NCI-H1092 (cell line): ENCODE measurements at places on chromosomes 6 and 20.

DNA sequence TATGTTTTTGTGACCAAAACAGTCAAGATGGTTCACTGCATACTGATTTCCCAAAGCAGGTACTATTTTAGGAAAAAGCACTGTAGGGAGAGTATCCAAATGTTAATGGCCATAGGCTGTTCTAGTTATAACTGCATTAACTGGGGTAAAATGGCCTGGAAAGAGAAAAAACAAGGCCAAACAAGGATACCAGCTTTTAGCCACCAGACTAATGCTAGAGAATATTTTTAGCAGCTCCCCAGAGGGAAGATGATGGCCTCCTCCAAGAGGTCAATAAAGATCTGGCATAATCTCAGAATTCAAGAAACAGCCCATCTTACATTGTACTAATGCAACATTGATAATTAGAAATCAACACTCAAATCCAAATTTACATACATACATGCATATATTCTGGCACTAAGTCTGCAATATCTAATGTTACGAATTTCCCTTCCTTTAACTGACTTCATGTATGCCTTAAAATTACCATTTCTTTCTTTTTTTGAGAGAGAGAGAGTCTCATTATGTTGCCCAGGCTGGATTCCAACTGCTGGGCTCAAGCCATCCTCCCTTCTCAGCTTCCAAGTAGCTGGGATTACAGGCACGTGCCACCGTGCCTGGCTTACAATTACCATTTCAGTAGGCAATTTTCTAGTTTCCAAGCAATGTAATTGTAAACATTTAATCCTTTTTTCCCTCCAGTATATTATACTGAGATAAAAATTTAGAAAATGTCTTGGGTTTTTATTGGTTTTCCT, 9.3 kb downstream of the COX7A2 start:
- DNase-seq, result peak; percentile 2

- no peak for DNase-seq
Observed at GRCh38 chr6:157779705-157780604, 43.1 kb upstream of the SNX9 start.

DNA sequence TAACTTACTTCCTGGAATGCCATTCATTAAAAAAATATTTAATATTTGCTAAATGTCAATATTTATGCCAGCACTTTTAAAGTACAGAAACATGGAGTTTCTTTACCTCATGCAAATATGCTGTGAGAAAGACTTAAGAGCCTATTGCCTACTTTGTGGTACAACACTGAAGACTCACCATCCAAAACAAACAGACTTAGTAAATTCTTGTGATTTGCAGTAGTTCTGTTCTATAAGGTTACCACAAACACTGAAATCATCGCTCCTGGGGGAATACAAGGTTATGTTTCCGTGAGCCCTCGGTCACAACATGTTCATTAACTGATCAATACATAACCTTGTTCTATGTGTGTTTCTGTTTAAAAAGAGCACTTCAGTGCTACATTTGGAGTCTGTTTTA, 78.3 kb downstream of the ATG5 start:
- no peak for DNase-seq

DNA sequence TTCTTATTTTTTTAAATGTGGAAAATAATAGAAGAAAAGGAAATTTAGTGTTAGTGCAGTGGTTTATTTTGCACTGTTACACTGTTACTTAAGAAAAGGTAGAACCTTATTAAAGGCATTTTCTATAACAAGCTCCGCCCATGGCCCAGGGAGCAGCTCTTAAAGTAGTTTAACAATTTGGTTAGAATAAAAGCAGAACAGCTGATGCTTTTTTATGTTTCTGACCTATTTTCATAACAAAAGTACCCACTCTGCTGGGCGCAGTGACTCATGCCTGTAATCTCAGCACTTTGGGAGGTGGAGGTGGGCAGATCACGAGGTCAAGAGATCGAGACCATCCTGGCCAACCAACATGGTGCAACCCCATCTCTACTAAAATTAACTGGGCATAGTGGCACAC, 32.6 kb downstream of the DSTN start:
- no peak for DNase-seq

- DNase-seq, result peak; percentile 17
Observed at GRCh38 chr6:39980839-39981580, 46.7 kb upstream of the MOCS1 start.

- no peak for DNase-seq
Observed at GRCh38 chr6:156906451-156906850, 129.3 kb downstream of the ARID1B start.

DNA sequence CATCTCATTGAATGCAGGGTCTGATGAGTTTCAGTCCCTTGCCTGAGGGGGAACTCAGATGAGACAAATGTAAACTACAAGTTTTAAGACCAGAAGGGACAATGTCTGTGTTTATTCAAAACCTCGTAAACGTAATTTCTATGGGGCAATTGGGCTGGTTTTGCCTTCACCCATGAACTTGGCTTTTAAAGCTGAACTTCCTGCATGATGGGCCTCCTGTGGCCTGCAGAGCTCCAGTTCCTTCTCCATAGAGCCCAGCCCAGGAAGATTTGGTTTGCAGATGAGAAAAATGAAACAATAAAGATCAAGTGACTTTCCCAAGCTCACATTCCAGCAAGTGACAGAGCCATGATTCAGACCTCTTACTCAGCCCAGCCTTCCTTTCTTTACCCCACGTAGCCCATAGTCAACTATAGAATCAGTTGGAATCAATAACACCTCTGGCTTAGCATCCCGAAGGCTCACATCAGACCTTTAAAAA, 612.3 kb downstream of the UTRN start:
- no peak for DNase-seq

DNA sequence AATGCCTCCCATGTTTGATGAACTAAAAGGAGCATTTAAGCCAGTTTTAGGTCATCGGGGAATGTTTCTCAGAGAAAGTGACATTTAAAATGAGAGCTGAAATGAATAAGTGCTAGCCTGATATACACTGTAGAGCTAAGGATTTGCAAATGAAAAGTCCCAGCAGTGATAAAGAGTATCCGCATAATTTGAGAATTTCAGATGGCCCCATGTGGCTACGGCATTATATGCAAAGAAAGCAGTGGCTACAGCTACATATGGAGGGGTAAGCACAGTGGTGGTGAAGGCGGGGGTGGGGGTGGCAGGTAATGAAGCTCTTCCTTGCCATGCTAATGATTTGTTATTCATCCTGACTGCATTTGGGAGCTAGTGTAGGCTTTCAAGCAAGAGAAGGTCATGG, 371.3 kb downstream of the ARHGAP18 start:
- no peak for DNase-seq

GRCh38 chr6:23173234-23173633, 603.9 kb downstream of the HDGFL1 start:
- DNase-seq, result no peak

DNA sequence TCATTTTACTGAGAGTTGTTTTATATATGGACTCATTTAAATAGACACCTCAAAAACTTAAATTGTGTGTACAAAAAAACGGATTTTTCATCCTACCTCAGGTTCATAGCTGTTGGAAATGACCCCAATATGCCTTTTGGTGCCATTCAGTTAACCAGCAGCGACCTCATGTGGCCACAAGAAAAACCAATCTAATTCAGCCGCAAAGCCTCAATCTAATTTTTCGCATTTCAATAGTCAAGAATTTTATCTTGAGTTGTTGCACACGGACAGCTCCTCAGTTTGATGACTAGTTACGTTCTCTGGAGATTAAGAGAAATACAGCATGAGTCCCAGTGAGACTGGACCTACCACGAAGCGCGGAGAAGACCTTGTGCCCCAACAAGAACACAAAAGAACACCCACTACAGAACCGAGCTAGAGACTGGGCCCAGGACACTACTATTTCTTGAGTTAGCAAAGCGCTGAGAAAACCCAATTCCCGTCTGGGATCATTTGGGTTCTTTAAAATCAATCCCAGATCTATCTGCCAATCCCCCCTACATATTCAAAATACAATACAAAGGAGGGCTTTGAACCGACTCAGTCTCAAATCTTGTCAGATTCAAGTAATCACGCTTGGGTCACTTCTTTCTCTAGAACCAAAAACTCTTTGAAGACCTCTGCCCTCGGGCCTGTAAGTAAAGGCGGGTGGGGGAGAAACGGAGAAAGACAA, 1.1 kb downstream of the TCP11 start:
- DNase-seq, result peak; percentile 39

DNA sequence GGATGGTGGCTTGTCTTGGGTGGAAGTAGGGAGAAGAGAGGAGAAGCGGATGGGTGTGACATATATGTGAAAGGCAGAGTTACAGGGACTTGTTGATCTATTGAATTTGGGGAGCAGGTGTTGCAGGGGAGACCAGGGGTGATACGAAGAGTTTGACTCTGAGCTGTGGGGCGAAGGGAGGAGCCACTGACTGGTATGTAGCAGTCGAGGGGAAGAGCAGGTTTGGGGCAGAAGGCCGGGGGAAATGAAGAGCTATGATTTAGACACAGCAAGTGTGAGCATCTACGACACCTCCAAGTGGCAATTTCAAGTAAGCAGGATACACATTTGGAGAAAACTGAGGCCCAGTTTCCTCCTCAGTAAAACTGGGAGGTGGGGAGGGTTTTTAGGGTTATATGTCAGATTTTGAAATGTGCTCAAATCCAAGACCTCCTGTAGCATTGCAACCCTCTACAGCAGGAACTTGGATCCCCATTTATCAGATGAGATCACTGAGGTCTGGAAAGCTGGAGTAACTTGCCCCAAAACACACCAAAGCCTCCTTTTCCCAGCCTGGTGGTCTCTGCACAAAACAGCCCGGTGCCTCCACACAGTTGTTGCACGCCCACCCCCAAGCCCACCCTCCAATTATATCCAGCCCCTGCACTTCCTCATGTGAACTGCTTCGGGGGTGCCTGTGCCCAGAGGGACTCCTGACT, 137.8 kb downstream of the PREX1 start:
- no peak for DNase-seq

DNA sequence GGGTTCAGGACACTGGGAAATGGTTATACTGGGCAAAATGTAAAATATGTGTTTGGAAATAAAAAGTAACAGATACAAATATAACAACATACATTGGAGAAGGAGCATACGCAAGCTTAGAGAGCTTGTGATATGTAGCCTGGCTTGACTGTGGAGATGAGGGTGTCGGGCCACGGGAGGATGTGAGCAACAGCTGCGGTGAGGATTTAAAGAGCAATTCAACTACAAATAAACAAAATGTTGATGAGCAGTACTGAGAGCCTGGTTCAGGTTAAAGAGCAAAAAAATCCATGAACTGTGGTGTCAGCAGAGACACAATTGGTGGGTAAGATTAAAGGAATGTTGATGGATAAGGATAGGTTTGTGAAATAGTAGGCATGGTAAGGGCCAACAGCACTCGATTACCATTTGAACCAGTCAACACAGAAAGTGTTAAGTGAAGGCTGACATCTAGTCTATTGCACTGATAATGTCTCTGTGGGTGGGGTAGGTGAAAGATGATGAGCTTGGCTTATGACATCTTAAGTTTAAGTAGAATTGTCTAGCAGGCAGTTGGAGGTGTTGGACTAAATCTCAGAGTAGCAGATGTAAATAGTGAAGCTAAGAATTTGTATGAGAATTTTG, 723.2 kb downstream of the EPM2A start:
- DNase-seq, result no peak

- peak; percentile 32 for DNase-seq
Observed at GRCh38 chr6:40674170-40674569, 87.0 kb upstream of the LRFN2 start.

- no peak for DNase-seq
Observed at GRCh38 chr6:52231406-52232127, 12.7 kb downstream of the IL17F start.

GRCh38 chr6:169035385-169036240, 218.0 kb downstream of the THBS2 start:
- DNase-seq, result no peak

- DNase-seq, result no peak
Observed at GRCh38 chr6:29227235-29227634, 56.5 kb downstream of the OR2J2 start.

- no peak for DNase-seq
Observed at GRCh38 chr6:106125925-106126435, 39.8 kb downstream of the PRDM1 start.

- peak; percentile 43 for DNase-seq
Observed at GRCh38 chr20:37901654-37902503, 1.0 kb upstream of the VSTM2L start.

DNA sequence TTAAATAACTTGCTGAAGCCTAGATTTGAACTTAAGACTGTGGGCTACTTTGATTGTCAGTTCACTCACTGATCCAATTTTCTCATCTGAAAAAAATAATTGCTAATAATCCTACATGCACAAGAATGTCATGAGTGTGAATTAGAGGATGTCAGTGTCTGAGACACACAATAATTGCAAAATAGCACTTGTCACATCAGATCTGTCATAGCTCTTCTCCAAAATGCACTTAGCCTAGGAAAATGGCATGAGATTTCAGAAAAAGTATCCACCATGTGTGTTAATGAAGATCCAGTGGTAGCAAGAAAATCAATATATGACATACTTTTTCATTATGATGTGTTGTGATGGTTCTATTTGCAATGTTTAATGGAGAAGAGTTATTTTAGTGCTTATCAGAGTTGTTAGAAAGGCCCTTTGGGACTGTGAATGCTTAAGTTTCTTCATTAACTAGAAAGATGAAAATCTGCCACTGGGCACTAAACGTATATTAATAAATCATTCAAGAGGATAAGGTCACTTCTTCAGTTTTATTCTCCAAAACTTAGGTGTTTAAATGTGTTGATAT, 786.2 kb downstream of the C6orf118 start:
- no peak for DNase-seq

- no peak for DNase-seq
Observed at GRCh38 chr20:36541768-36542488, 609 bp downstream of the MYL9 start.

DNA sequence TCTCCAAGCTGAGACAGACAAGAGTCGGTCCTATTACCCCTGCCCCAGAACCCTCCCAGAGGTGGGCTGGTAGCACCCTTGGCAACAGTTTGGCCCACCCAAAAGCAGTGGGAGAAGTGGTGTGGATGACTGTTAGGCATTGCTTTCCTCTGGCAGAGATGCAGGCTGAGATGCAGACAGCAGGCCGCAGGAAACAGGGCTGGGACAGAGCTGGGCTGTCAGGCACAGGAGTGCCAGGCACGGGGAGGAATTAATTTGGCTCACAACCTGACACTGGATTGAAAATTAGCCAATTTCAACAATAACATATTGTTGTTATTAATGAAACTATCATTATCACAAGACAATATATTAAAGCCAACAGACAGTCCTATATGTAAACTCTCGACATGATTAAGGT, 15.7 kb upstream of the SIRT5 start:
- no peak for DNase-seq

GRCh38 chr20:57455386-57455785, 64.2 kb downstream of the RBM38 start:
- no peak for DNase-seq

GRCh38 chr20:6974838-6975237, 207.4 kb downstream of the BMP2 start:
- no peak for DNase-seq

DNA sequence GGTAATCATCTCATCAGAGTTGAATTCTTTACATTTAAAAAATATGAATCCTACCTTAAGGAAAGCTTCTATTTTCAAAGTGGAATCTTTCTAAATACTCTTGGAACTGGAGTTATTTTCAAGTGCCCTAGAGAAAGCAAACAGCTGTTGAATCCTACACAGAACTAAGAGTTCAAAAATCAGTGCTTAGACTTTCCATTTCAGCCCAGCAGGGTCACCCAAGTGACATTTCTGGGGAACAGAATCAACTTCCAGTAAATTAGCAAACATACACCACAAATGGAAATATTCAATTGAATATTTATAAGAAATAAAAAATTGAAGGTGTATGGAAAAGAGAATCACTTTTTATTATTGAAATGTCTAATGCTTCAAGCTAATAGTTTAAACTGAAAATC, 427.7 kb upstream of the NOX3 start:
- no peak for DNase-seq

GRCh38 chr6:132140189-132140588, 189.0 kb upstream of the CCN2 start:
- DNase-seq, result no peak
